ENCODE measurements at places on chromosomes 13 and 19. TPM values are rescaled to one million over a fixed set of nuclear protein-coding genes. Genes with fewer than 3 reads are reported as not detected.

DNA sequence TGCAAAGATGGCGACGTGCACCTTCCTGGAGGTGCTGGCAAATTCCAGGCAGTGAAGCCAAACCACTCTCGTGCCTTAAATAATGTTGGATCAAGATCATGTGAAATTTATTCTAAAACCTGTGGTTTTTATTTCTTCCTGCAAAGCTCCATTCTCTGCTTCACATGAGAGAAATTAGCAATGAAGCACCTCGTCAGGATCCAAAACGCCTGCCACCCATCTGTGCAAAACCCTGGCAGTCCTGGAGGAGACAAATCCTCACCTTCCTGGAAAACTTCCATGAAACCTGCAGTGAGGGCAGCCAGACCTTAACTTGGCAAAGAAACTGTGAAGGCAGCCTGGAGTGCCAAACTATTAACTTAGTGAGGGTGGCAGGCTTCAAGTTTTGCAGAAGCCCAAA lies 47.6 kb downstream of the CHST8 start:
- DNase-seq: no peak
- H3K27ac ChIP-seq: no peak overlapping the region
- no peaks in the 10 kb centered on the region for H3K36me3 ChIP-seq
- H3K27me3 ChIP-seq: no peaks in the 10 kb centered on the region

GRCh38 chr13:67069117-67069767 lies 160.9 kb downstream of the PCDH9 start:
- H3K27me3 ChIP-seq: no peaks in the 10 kb centered on the region
- no peaks in the 10 kb centered on the region for H3K36me3 ChIP-seq
- H3K4me3 ChIP-seq: no peak overlapping the region
- no peak for DNase-seq
- H3K27ac ChIP-seq: no peak overlapping the region

DNA sequence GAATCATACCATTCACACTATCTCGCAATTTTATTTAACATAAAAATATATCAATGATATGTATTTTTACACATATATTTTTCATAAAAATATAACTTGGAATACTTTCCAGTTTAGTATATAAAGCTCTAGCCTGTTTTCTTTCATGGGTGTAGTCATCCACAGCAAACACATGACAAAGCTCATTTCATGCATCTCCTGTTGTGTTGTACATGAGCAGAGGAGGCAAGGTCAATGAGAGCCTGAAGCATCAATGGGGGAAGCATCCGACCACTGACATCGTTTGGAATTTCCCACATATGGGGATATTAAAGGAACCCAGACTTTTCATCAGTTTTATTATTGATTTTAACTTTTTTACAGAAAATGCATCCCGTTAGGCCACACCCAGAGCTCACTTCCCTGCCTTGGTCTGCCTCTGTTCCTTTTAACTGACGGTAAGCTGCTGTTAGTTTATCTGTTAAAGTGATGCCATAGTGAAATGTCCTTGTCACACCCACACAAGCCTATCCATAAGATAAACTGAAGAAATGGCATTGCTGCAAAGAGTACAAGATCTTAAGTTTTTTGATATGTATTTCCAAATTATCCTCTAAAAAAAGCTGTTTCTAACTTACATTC lies 44.0 kb downstream of the MIPEP start:
- DNase-seq: no peak
- H3K27ac ChIP-seq: no peak overlapping the region
- no peak overlapping the region for H3K4me3 ChIP-seq
- H3K36me3 ChIP-seq: peaks cover 16% of the 10 kb centered on the region
- no peaks in the 10 kb centered on the region for H3K27me3 ChIP-seq

- H3K27me3 ChIP-seq: peaks cover 14% of the 10 kb centered on the region
- no peak for DNase-seq
- H3K27ac ChIP-seq: no peak overlapping the region
- H3K4me1 ChIP-seq: no peaks in the 10 kb centered on the region
- H3K4me3 ChIP-seq: no peak overlapping the region
- no peaks in the 10 kb centered on the region for H3K36me3 ChIP-seq
These were observed 6.1 kb downstream of the SACS start for GRCh38 chr13:23427342-23427843.

DNA sequence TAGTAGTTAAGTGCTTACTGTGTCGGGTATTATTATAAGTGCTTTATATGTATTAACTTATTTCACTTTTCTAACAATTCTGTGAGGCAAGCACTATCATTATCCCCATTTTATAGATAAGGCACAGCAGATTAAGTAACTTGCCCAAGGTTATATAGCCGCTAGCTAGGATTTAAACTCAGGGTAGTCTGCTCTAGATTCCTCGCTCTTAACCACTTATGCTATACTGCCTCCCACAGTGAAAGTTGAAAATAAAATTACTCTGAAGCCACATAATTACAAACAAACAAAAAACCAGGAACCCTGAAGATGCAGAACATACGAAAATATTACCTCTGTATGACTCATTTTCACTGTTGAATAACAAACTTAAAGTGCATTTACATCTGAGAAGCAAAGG lies 3.9 kb downstream of the TEX30 start:
- no peak for DNase-seq
- no peaks in the 10 kb centered on the region for H3K36me3 ChIP-seq
- H3K27me3 ChIP-seq: no peaks in the 10 kb centered on the region
- H3K4me1 ChIP-seq: peaks cover 20% of the 10 kb centered on the region
- H3K27ac ChIP-seq: no peak overlapping the region
- no peak overlapping the region for H3K4me3 ChIP-seq

DNA sequence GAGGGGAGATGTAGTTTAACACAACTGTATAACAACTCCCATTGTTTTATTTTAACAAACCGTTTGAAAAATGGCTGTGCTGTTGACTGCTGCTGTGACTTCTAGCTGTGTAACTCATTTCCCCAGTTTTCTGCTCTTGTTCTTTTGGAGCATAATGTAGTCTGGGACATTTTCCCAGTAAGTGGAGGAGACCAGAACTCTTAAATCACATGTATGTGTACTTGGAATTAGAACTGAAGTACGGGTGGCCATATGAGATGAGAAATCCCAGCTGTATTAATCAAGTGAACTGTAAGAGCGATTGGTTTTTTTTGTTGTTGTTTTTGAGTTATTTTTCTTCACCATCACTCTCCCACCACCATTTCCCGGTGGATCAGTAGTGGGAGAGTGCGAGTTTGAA lies 49.4 kb upstream of the RNF113B start:
- no peak for DNase-seq
- H3K4me1 ChIP-seq: no peaks in the 10 kb centered on the region
- no peak overlapping the region for H3K27ac ChIP-seq
- no peaks in the 10 kb centered on the region for H3K27me3 ChIP-seq

- H3K4me3 ChIP-seq: no peak overlapping the region
- no peak overlapping the region for H3K27ac ChIP-seq
- DNase-seq: no peak
- no peaks in the 10 kb centered on the region for H3K27me3 ChIP-seq
- no peaks in the 10 kb centered on the region for H3K4me1 ChIP-seq
These were observed 114.1 kb upstream of the SOX1 start for GRCh38 chr13:111952814-111953213.

- H3K4me3 ChIP-seq: no peak overlapping the region
- H3K36me3 ChIP-seq: no peaks in the 10 kb centered on the region
- H3K27ac ChIP-seq: no peak overlapping the region
These were observed 24.5 kb downstream of the CFAP97D2 start for GRCh38 chr13:114203536-114203935.

DNA sequence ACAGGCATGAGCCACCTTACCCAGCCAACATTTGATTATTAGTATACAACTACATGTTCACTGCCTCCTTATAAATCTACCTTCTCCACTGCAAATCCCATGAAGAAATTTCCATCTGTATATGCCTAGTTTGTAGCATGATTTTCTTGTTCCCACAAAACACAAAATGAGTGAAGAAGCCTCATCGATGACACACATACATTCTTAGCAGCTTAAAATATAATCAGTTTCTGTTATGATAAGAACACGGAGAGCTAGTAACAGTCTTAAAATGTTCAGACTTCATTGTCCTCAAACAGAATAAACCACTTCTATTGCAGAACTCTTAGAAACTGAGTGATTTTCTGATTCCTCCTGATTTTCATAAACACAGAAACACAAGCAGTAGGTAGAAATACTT lies 740.5 kb downstream of the PCDH9 start:
- H3K4me1 ChIP-seq: no peaks in the 10 kb centered on the region
- H3K36me3 ChIP-seq: no peaks in the 10 kb centered on the region
- H3K27me3 ChIP-seq: no peaks in the 10 kb centered on the region

DNA sequence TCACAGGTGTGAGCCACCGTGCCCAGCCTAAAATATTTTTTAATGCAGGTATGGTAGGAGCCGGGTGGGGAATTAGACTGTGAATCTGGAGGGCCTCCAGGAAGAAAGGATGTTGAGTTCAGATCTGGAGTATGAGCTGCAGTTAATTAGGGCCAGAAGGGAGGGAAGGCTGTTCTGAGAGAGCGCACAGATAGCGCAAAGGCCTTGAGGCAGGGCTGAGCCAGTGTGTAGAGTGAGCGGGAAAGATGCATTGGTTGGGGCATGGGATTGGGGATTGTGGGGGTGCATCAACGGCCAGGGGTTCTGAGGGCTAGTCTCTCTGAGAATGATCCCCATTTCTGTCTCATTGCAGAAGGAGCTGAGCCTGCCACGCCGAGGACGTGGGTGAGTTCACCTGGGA lies 9.7 kb downstream of the MAST3 start:
- H3K27ac ChIP-seq: no peak overlapping the region
- no peak overlapping the region for H3K4me3 ChIP-seq
- H3K36me3 ChIP-seq: no peaks in the 10 kb centered on the region
- no peak for DNase-seq

DNA sequence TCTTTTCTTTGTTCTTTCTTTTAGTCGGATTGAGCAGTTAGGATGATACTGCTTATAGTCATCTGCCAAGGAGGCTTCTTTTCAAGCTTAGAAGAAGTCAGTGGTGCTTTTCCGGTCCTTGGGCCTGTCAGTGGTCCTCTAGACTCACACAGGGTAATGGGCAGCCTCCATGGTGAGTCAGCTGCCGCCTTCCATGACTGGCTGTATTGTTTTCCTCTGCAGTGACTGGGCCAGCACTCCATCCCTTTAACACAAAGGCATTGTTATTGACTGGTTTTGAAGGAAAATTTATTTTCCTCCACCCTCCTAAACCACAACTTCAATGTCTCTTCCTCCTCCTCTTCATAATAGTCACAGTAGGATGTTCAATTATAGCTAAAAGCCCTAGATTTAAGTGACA lies 47.1 kb upstream of the CNMD start:
- H3K27ac ChIP-seq: no peak overlapping the region
- H3K36me3 ChIP-seq: no peaks in the 10 kb centered on the region
- H3K4me3 ChIP-seq: no peak overlapping the region
- no peaks in the 10 kb centered on the region for H3K27me3 ChIP-seq
- H3K4me1 ChIP-seq: no peaks in the 10 kb centered on the region

GRCh38 chr13:28282451-28282850 lies 144.1 kb downstream of the PAN3 start:
- DNase-seq: no peak
- no peak overlapping the region for H3K4me3 ChIP-seq
- no peak overlapping the region for H3K27ac ChIP-seq
- H3K36me3 ChIP-seq: peaks cover 72% of the 10 kb centered on the region

DNA sequence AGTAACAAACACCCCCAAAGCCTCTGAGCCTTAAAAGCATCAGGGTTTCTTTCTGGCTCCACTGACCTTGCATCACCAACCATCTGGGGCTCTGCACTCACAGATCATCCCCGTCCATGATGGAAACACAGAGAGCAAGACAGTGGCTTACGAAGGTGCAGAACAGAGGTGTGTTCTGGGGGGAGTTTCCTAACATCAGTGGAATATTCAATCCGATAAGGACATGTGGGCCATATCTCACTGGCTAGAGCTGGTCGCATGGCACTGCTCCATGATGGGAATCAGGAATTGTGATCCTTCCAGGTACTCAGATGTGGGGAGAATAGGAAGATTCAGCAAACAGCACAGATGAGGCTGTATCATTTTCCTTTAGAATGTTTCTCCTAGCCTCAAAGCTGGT lies 457.2 kb downstream of the IRS2 start:
- no peaks in the 10 kb centered on the region for H3K36me3 ChIP-seq
- H3K27me3 ChIP-seq: no peaks in the 10 kb centered on the region
- H3K27ac ChIP-seq: no peak overlapping the region
- H3K4me1 ChIP-seq: no peaks in the 10 kb centered on the region
- no peak for DNase-seq

DNA sequence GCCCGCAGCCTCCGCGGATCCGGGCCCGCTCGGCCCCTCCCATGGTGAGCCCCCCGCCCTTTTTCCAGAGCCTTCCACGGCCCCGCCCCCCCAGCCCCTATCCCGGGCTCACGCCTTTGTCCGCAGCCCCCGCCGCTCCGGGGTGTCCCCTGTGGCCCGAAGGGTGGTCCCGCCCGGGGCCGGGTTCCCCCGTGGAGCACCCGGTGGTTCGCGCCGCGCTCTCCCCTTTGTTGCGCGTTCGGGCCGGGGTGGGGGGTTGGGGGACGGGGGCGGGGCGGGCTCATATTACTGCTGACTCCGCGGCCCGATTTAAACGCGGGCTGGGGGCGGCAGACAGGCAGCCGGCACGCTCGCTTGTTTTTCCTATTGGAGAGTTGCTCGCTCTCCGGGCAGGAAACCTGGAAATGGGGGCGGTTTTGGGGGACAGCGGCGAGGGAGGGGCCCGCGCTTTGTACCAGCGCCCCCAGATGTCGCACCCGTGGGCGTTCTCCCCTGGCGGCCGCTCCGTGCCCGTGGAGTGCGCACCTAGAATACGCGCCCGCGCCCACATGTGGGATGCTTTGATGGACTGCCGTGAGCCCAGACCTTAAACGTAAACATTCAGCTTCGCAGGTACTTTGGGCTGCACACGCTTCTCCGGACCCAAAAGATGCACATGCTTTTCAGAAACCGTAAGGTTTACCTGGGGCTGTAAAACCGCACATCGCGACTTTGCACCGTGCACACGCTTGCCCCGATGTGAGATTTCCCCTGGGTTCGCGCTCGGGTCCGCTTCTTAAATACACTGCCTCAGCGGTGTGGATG lies 699 bp downstream of the PTOV1 start:
- H3K4me3 ChIP-seq: peak overlapping the region; percentile 63
- no peaks in the 10 kb centered on the region for H3K27me3 ChIP-seq
- DNase-seq: peak; percentile 28
- peaks cover 8% of the 10 kb centered on the region for H3K36me3 ChIP-seq
- H3K27ac ChIP-seq: no peak overlapping the region
- H3K4me1 ChIP-seq: peaks cover 54% of the 10 kb centered on the region

- peaks cover 5% of the 10 kb centered on the region for H3K27me3 ChIP-seq
- DNase-seq: no peak
- no peaks in the 10 kb centered on the region for H3K36me3 ChIP-seq
- H3K4me1 ChIP-seq: no peaks in the 10 kb centered on the region
- no peak overlapping the region for H3K4me3 ChIP-seq
These were observed 51.4 kb upstream of the KCTD15 start for GRCh38 chr19:33745297-33745696.

- no peak for DNase-seq
- H3K27ac ChIP-seq: no peak overlapping the region
- H3K4me3 ChIP-seq: no peak overlapping the region
- no peaks in the 10 kb centered on the region for H3K36me3 ChIP-seq
These were observed 90.1 kb upstream of the C1QTNF9B start for GRCh38 chr13:23987331-23987894.

GRCh38 chr19:29278716-29279115 lies 65.8 kb upstream of the UQCRFS1 start:
- H3K4me1 ChIP-seq: no peaks in the 10 kb centered on the region
- H3K4me3 ChIP-seq: no peak overlapping the region
- no peak for DNase-seq
- no peaks in the 10 kb centered on the region for H3K36me3 ChIP-seq
- peaks cover 4% of the 10 kb centered on the region for H3K27me3 ChIP-seq

PGLYRP2 gene
- not detected for total RNA-seq

ZNF681 gene
- 2.6 TPM for total RNA-seq

LILRB3 gene
- total RNA-seq: 1.1 TPM

KCTD4 gene
- not detected for total RNA-seq

NOVA2 gene
- not detected for total RNA-seq

DLEU7 gene
- total RNA-seq: not detected

All from CD4-positive, alpha-beta T cell (primary cell).